ENCODE measurements at places on chromosomes 11 and 22. TPM values are rescaled to one million over a fixed set of nuclear protein-coding genes. Genes with fewer than 3 reads are reported as not detected.
A peak's percentile ranks its signal among the peaks of the same experiment; 100 is the strongest.

GRCh38 chr11:60680455-60681119 lies 18.8 kb upstream of the MS4A8 start:
- no peak for DNase-seq

The SUN2 gene
- 63.8 TPM for polyA plus RNA-seq

GRCh38 chr11:34654483-34655334 lies 33.8 kb downstream of the EHF start:
- DNase-seq = no peak

The SNU13 gene
- polyA plus RNA-seq = 116 TPM

DNA sequence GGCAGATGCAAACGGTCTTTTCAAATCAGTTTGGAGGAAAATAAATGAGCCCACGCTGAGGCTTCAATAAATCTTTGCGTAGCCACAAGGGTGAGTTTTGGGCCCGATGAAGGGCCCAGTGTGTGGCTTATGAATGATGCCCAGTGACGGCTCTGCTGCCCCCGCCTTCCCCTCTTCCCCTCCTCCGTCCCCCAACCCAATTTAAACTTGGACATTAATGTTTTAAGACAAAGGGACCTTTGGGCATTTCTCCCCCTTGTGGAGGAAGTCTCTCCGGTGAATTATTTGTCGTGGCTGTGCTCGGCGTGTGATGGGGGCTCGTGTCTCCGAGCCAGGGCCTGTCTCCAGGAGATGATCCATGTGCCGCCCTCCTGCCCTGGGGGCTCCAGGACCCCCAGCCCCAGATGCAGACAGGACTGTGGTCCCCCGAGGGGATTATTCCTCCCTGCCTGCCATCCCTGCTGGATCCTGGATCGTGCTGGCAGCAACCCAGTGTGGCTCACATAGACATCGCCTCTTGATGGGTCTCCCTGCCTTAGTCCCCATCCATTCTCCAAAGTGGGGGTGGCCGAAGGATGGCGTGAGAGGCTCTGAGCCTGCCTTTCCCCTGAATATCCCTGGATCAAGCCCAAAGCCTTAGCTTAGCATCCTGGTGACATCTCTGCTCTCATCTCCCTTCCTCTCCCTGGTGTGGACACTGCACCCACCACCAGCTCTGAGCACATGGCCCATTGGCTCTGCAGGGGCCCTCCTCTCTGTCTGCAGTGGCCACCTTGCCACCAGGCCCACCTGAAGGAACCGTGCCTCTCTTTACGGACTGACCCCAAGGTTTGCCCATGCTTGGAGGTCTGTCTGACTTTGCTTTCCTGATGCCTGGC lies 56.4 kb downstream of the SMIM38 start:
- no peak for DNase-seq

The DGAT2 gene
- polyA plus RNA-seq = 0.54 TPM

- DNase-seq = no peak
These were observed 24.0 kb downstream of the SLC43A1 start for GRCh38 chr11:57491371-57492061.

DNA sequence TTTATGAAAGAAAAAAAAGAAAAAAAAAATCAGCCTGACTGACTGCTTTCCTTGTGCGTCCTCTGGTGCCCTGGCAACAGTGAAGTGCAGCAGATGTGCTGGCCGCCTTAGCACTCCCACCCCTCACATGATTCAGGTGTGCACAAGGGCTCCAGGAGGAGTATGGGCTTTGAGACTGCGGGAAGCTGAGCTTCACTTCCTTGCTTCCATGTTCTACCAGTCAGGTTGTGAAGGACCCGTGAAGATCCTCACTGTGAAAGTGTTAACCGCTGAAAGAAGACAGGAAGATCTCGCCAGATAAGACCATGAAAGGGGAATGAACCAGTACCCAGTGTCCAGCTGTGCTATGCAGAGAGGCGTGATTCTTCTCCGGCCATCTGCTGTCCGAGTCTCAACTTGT lies 48.2 kb downstream of the HIRA start:
- no peak for DNase-seq

GRCh38 chr22:46128606-46129005 lies 21.7 kb upstream of the PPARA start:
- no peak for DNase-seq

The MAPK11 gene
- 7.4 TPM for polyA plus RNA-seq

The GRM5 gene
- 0.03 TPM for polyA plus RNA-seq

The YAP1 gene
- 73.5 TPM for polyA plus RNA-seq

DNA sequence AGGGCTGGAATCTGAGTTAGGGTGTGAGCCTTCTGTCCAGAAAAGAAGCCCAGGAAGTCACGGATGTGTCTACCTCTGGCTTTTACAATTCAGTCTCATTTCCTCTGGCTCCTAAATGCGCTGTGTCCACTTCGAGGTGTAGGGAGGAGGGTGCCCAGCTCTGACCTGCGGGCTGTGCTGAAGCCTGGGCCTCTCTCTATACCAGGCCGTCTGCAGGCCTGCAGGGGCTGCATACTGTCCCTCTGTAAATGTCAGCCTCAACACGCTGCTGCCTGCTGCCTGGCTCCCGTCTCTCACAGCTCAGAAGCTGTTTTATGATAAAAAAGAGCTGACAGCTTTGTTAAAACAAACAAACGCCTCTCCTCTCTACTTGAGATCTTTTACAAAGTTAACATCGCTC lies 14.5 kb downstream of the ARVCF start:
- DNase-seq = no peak

DNA sequence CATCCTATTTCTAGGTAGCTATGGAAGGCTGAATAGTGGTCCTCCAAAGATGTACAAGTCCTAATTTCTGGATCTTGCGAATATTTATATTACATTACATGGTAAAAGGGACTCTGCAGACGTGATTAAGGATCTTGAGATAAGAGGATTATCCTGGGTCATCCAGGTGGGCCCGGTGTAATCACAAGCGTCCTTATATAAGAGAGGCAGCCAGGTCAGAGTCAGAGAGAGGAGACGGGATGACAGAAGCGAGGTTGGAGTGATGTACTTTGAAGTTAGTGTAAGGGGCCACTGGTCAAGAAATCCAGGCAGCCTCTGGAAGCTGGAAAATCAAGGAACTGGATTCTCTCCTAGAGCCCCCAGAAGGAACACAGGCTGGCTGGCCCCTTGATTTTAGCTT lies 70.1 kb upstream of the MYOD1 start:
- DNase-seq = no peak

DNA sequence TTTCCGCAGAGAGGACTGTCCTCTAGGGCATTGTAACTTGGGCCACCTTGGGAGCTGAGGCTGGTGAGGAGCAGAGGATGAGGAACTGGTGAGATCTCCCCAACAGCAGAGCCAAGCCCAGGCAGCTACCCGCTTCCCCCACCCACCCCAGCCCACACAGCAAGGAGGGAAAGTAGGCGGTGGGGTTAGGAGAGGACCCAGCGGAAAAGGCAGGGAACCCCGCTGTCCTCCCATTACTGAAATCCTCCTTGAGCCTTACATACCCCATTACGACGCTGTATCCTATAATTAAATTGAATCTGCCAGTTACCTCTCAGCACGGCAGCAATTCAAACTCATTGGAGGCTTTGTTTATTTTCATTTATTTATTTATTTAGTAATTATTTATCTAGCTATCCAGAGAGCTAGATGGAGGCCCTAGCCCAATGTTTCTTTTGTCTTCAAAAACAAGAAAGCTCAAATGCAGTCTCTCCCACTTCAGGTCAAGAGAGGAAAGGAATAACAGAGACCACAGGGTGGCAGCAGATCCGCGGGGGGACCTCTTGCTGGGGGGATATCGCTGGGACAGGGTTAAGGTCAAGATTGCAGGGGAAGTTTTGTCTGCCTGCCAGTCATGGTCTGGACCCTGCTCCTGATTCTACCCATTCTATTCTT lies 218.0 kb downstream of the ST3GAL4 start:
- no peak for DNase-seq

DNA sequence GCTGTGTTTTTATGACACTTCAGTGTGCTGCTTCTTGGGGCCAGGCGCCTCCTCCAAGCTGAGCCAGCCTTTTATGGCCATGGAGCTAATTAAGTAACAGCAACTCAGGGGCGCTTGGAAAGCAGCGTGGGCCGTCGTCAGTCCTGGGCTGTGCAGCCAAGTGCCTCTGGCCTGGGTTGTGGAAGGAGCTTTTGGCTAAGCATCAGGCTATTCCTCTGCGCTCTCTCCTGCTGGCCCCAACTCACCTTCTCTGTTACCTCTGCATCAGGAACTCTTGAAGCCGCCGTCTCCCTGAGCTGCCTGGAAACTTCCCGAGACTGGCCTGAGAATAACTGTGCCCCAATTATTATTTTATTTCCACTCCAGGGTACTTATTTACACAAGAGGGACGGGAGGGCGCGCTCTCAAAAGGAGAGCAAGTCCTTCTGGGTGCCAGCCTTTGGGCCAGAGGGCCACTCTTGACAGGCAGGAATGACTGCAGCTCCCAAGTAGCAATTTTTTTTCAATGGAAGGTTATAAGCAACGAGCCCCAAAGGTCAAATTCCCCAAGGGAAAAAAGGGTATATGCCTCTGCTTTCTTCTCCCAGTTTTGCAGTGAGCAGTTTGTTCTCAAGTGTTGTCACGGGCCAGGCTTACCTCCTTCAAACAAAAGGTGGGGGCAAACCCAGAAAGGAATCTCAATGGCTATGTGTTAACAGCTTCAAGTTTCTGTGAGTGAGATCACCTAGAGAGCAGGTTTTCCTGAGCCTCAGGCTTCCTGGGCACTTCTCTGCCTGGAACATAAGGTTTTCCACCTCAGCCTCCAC lies 38.5 kb upstream of the NAV2 start:
- DNase-seq = peak; percentile 75

GRCh38 chr22:41787331-41787730 lies 13.1 kb upstream of the CCDC134 start:
- no peak for DNase-seq

- no peak for DNase-seq
These were observed 52.5 kb upstream of the A4GALT start for GRCh38 chr22:42773167-42773566.

The ZDHHC13 gene
- 7.4 TPM for polyA plus RNA-seq

DNA sequence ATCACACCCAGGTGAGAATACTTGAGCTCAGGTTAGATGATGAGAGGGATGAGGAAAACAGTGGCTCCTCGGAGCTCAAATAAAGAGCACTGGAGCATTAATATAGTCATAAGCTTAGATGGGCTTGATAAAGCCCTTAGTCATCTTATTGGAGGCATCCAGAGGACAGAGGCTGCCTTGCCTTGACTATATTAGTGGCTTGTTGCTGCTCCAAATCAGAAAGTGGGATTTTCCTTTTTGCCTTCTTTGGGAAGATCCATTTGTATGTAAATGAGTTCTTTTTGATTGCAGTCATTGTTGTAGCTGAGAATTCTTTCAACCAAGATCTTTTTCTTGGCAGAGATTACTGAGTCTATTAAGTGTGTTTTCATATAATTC lies 18.9 kb downstream of the ADM start:
- no peak for DNase-seq

DNA sequence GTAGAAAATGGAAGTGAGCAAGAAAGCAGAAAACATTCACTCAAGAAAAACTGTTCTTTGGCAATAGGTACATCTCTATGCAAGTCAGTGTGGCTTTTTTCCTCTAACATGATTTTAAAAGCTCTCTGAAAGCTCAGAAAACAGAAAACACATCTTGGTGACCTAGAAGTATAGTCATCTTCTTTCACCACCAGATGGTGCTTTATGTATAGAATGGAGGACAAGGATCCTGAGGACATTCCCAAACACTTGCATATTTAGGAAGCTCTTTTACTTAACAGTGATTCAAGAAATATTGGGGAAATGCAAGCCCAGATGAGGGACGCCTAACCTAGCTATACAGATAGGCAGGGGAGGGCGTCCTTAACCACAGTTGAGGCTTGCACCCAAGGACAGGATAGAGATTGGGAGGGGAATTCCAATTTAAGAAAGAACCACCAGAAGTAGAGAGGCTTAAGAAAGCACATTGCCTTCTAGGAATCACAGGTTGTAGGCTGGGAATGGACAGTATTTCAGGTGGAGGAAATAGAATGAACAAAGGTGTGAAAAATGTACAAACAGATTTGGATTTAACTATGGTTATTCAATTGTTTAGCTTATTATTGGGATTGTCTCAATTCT lies 13.8 kb upstream of the CCDC81 start:
- peak; percentile 76 for DNase-seq

GRCh38 chr22:28831140-28832072 lies 31.0 kb upstream of the XBP1 start:
- no peak for DNase-seq

DNA sequence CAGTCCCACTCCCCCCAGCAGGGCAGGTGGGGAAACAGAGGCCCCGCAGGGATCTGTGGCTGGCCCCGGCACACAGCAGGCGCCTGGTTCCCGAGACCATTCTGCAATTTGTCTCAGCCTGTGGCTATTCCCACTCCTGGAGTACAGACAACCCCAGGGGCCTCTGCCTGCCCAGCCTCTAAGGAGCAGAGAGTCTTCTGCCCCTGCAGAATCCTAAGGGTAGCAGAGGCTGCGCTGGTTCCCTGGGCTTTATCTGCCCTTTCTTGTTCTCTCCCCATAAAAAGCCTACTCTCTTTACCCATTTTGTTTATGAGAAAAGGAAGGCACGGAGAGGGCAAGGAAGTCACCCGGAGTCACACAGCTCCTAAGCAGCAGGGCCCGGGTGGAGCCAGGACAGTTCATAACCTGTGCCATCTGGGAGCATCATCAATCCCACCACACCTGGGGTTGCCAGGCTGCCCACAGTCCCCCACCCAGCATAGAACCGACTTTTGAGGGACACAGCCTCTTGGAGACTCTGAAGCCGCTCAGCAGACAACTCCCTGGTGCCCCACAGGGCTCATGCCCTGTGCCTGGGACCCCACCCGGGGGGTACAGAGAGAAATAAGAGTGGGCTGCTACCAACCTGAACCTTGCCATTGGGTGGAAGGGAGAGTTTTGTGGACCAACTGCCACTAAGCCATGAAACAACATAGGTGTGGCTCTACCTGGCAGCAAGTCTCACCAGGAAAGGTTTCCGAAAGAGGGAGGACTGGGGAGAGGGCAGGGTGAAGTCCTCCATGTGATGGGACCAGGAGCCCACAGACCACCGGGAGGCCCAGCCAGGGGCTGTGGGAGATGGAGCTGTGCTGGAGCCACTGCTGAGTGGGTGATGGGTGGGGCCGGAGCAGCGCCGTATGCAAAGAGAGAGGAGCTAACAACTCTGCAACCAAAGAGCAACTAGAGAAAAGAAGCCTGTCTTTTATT lies 17.2 kb upstream of the LINC01488 start:
- no peak for DNase-seq

The OR4D5 gene
- not detected for polyA plus RNA-seq

DNA sequence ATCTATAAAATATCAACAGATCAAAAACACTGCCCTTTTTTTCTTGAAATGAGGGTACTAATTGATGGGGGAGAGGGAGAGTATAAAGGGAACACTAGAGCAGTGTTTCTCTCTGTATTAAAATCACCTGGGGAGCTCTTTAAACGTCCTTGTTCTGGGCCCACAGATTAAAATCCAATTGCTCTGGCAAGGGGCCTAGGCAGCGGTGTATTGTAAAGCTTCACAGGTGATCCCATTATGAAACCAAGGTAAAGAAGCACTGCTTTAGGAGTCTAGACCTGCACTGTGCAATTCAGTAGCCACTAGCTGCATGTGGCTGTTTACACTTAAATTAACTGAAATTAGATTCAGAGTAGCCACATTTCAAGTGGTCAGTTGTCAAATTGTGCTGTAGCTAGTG lies 3.0 kb downstream of the AQP11 start:
- DNase-seq = no peak

GRCh38 chr22:44347549-44347948 lies 34.8 kb upstream of the SHISAL1 start:
- DNase-seq = peak; percentile 32
